Activated T-cell treated with anti-CD3 and anti-CD28 coated beads for 24 hours (primary cell): ENCODE measurements at places on chromosomes 1 and 21.
A peak's percentile ranks its signal among the peaks of the same experiment; 100 is the strongest.

GRCh38 chr21:39314143-39315027 lies 953 bp upstream of the BRWD1 start:
- peak; percentile 23 for DNase-seq

DNA sequence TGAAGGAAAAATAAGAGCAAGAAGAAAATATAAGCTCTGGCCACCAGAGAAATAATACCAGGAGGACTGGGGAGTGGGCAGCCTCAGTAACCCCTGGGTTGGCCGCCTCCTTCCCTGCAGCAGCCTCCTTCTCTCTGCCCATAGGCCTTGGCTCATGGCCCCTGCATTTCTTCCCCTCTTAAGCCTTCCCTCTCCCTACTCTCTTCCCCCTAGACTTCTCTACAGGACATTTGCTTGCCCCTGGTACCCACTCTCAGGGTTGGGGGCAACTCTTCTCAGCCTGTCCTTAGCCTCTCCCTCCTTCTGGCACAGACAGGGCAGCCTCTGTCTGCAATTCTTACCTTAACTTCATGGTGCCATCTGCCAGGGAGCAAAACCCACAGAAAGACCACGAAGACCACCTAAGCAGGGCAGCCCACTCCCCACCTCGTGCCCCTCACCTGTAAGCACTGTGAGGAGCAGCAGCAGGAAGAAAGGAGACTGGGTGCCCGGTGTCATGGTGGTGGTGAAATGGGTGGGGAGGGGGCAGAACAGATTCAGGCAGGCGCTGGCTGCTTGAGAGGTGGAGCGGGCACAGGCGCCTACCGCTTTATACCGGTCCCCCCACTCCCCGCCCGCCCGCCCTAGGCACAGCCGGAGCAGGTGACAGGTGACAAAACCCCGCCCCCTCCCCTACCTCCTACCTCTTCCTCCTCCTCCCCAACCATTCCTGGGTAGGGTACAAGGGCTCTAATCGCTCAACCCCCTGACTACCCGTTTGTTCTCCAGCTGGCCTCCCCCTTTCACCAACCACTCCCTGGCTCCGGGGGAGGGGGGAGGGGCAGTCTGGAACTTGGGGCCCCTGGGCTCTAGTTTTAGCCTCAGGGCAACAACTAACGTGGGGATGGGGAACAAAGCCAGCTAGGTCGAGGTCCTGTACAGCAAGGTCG lies 15.1 kb downstream of the THBS3 start:
- DNase-seq = no peak

- DNase-seq = no peak
Measured at GRCh38 chr1:86209346-86209745, 52.8 kb upstream of the COL24A1 start.

DNA sequence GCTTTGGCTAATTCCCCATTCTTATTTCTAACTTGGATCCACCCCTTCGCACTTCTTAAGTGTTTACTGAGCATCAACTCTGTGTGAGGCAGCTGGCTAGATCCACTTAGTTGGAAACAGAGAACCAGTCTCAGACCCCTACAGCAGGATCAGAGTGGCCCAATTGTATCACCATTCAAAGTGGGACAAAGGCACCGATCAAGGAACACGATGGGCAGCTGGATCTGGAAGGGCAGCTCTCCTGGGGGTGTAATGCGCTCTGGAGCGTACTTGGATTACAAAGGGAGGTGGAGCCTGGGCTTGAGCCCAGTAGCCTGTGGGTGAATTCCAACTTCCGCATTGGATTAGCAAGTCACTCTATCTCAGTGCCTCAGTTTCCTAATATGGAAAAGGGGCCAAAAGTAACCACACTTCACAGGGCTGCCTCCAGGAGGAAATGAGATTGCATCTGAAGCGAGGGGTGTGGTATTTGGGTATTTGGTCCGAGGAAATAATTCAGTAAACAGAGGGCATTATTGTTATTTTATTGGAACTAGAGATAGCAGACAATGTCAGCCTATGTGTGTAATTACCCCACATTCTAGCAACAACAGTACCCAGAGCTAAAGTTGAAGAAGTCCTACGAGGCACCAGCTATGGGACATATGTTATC lies 11.9 kb downstream of the ECE1 start:
- DNase-seq = no peak

- DNase-seq = no peak
Measured at GRCh38 chr1:58392083-58392482, 154.4 kb downstream of the OMA1 start.

GRCh38 chr1:216246577-216247203 lies 176.6 kb downstream of the USH2A start:
- DNase-seq = no peak

DNA sequence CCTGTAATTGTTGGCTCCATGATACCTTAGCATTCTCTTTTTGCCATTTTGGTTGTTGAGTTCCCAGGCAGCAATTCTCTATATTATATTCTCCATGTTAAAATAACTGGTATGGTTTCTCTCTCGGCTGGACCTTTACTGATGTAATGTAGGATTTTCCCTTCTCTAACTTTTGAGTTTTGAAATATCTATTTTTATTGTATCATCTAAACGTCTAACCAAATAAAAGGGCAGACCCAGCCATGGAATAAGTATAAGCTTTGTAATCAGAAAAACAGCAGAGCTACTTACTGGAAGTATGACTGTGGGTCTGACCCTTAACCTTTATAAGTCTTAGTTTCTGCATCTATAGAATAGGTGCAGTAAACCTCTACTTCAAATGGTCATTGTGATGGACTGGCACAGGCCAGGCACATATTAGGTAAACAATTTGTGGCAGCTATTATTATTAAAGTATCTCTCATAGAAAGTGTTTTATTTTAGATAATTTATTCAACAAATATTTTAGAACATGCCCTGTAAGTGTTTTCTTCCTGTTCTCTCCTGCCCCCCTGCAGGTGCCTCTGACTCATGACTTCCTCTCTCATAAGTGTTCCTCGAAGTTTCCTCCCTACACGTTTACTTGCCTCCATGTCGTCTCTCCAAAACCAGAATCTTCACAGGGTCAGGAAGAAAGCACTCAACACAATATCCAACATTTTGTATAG lies 224.9 kb upstream of the FGGY start:
- no peak for DNase-seq

- no peak for DNase-seq
Measured at GRCh38 chr1:224670506-224670905, 54.4 kb downstream of the CNIH3 start.

- peak; percentile 49 for DNase-seq
Measured at GRCh38 chr21:17454315-17455027, 58.4 kb upstream of the CXADR start.

- no peak for DNase-seq
Measured at GRCh38 chr1:229756666-229757065, 130.6 kb downstream of the URB2 start.

- no peak for DNase-seq
Measured at GRCh38 chr1:28680151-28680550, 11.6 kb downstream of the GMEB1 start.

DNA sequence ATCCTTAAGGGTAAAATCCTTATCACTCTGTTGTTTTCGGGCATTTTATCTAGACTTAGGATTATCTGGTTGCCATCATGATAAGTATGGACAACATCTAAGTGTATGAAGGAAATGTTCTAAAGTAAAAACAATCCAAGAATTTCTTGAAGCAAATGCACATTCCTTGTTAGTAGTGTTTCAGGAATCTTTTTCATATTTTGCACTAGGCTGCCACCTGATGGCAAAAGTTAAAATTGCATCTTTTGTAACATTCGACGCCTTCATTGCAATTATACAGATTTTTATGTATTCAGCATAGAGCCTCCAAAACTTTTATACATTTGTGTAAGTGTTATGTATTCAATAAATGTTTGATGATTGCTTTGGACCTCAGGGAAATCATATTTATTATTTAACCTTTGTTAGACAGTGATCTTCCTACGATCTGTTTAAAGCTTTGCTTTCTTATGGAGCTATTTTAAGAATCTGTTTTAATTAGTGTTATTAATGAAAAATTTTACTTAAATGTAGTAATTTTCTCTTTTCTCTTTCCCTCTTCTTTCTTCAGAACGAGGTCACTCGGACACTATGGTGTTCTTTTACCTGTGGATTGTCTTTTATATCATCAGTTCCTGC lies 49.4 kb upstream of the KIAA1614 start:
- no peak for DNase-seq

- no peak for DNase-seq
Measured at GRCh38 chr1:158102881-158103674, 77.6 kb upstream of the CD1D start.

GRCh38 chr1:210949489-210949888 lies 184.5 kb downstream of the KCNH1 start:
- DNase-seq = no peak

DNA sequence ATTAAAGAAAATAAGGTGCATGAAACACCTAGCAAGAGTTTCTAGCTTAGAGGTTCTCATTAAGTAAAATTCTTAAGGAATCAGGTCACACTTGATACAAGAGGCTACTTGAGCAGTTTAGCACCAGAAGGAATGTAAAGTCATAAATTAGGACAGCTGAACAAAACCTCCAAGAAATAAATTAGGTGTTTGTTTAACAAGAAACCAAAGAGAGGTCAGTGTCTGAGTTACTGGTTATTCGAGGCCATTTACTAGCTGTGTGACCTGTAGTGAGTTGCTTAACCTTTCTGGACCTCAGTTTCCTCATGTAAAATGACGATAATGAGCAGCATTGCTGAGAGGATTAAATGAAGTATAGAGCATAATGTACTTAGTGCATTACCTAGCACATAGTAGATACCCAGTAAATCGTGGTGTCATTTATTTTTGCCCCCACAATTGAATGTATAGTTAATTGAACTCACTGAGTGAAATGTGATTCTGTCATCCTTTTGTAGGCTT lies 908 bp upstream of the ELK4 start:
- no peak for DNase-seq

- no peak for DNase-seq
Measured at GRCh38 chr1:201739080-201739479, 89.9 kb upstream of the IPO9 start.

DNA sequence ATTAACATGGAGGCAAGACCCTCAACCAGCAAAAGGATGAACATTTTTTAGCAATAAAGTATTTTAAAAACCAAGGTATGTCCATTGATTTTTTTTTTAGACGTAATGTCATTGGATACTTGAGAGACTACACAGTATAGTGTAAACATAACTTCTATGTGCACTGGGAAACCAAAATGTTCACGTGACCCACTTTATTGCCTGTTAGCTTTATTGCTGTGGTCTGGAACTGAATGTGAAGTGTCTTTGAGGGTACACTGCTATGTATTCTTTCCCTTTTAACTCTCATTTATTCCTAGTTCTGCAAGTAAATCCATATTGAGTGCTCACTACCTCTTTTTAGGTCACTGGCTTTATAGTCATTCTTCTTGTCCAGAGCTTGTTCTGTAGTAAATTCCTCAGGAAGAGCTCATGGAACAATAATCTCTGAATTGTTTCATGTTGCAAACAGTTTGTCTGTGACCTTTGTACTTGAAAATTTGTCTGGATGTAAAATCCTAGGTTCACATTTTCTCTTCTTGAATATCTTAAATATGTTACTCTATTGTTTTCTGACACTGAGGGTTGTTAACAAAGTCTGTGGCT lies 20.6 kb downstream of the ABCD3 start:
- no peak for DNase-seq

DNA sequence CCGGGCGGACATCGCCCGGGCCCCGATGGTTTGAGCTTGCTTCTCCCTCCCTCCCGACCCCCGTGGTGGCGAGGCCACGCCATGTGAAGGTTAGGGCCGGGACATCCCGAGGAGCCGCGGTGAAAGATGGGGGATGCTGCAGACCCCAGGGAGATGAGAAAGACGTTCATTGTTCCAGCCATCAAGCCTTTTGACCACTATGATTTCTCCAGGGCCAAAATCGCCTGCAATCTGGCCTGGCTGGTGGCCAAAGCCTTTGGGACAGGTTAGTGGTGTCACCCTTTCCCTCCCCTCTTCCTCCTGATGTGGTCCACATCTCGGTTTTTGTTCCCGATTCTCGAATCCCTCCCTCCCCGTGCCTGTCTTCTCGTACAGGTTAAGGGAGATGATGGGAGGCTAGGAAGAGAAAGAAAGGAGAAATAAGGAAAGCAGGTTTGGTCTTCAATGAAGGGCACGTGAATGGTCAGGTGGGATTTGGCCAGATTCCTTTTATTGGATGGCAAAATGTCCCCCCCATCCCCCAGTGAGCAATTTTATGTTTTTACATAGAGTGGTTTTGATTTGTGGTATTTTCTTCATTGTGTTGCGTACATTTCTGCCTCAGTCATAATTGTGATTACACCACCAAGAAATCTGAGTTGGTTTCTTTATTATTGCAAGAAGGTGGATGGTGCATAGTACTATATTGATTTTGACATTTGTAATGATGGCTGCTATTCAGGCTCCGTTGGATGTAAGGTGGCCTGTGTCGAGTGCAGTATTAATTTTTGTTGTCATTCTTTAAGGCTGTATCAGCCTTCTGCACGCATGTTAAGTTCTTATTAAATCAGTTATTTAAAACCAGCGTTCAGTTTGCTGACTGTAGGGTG lies 1.2 kb downstream of the CAMSAP2 start:
- no peak for DNase-seq

DNA sequence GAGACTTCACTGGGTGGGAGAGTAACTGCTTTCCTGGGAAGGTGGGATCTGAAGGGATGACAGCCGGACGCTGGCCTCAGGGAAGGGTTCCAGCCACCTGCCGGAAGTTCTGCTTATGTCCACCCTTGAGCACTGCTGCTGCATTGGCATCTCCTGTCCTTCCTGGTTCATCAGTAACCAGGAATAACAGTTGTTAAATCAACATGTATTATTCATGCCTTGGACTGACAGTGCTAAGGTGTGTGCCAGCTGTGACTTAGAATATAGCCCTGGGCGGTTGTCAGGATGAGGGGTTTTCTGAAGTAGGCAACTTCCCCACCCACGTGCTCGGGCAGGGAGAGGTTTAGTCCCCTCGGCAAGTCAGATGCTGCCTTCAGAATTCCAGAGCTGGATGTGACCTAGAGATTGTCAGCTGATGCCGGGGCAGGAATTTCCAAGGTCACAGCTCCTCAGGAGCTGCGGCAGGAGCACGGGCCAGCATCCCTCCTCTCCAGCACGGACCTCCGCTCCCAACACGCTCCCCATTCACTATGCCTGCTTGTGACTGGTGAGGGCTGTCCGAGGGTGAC lies 17.9 kb downstream of the CLDN14 start:
- DNase-seq = no peak

DNA sequence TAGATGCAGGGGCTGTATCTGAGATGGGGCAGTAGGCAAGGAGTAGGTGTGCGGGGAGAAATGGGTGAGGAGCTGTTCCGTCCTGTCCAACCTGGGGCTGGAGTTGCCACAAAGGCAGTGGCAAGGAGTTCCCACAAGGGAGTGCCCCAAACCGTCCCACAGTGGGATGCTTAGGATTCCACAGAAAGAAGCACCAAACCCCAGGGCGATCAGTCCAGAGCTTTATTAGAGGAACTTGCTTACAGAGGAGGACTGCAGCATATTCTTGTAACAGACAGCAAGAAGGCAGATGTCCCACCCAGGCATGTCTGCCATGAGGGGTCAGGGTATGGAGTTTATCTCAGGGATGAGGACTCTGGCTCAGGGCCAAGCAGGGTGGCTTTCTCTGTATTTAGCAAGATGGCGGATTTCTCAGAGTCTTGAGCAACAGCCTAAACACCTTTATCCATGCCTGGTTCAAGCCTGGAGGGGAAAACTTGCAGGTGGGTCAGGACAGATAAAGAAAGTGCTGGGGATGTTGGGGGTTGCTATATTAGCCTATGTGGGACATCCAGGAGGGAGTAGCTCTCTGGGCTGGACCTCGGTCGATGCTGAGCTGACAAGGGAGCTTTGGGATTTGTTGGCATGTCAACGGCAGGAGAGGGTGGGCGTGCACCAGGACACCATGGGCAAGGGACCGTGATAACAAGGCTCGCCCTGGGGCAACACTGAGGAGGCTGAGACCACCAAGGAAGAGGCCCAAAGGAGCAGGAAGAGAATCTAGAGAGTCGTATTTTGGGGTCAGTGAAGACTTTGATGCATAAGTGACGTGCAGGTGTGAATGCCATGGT lies 32.8 kb downstream of the OBSCN start:
- DNase-seq = no peak
